ENCODE measurements at places on chromosomes 5 and 9.
A peak's percentile ranks its signal among the peaks of the same experiment; 100 is the strongest.

DNA sequence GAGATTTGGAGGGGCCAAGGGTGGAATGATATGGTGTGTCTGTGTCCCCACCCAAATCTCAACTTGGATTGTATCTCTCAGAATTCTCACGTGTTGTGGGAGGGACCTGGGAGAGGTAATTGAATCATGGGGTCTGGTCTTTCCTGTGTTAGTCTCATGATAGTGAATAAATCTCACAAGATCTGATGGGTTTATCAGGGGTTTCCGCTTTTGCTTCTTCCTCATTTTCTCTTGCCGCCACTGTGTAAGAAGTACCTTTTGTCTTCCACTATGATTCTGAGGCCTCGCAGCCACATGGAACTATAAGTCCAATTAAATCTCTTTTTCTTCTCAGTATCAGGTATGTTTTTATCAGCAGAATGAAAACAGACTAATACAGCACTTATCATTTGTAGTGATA, 29.5 kb upstream of the SPIN1 start:
- DNase-seq: no peak

- DNase-seq: no peak
These were observed 25.3 kb downstream of the PHF2 start for GRCh38 chr9:93601666-93602065.

DNA sequence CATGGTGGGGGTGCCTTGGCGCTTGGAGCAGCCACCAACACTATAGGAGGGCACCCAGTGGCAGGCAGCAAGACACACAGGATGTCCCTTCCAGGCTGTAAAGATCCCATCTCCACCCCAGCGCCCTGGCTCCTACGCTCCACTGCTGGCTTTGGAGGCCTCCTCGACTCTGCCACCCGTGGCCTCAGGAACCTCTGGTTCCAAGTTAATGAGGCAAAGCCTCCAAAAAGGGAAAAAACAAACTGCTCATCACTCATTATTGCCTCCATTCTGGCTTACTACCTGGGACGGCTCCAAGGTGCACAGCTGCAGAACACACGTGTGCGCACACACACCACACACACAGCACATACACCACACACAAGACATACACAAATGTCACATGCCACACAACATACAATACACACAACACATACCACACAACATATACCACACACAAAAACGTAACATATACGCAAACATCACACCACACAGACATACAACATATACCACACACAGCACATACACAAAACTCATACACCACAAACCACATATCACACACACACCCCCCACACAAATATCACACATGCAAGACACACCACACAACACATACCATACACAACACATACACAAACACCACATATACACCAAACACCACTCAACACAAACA, 45.3 kb downstream of the ROR2 start:
- no peak for DNase-seq

- DNase-seq: peak; percentile 26
These were observed 95.2 kb downstream of the MVB12B start for GRCh38 chr9:126421567-126422428.

GRCh38 chr9:70092190-70092589, 48.5 kb downstream of the MAMDC2 start:
- DNase-seq: no peak

GRCh38 chr5:72005671-72006070, 101.6 kb upstream of the MAP1B start:
- no peak for DNase-seq

DNA sequence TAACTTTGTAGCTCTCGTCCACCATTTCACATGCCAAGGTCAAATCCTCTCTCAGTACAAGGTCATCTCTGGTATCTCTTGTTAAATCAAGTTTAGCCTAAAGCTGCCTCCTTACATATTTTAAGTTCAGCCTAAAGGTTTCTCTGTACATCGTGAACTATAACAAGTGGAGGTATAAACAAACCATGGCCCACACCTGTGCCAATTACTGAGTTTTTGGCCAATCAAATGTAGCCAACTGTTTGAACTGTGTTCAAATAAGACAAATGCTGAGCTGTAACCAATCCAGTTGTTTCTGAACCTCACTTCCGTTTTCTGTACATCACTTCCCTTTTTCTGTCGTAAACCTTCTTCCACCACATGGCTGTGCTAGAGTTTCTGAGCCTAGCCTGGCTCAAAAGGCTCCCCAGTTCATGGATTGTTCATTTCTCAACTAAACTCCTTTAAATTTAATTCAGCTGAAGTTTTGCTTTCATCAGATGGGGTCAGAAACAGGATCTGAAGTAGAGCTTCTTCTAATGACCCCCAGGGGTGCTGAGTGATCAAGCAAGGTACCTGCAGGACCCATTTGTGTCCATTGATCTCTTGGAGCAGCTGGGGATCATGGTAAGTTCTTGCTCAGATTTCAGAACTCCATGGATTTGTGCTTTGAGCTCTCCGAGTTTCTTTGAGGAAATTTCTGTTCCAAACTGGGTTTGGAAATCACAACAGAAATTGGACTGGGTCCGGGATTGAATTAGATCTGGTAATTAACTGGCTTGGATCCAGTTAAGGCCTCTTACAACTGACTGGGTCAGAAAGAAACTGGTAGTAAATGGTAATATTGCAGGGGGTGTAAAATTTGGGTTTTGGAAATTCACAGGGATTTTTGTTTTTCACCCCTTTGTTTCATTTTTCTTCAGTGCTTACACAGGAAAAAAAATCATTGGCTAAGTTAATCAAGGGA, 11.0 kb upstream of the NANS start:
- DNase-seq: no peak

GRCh38 chr5:56460681-56461191, 227.6 kb upstream of the ANKRD55 start:
- peak; percentile 49 for DNase-seq

- no peak for DNase-seq
These were observed 223.7 kb upstream of the GRAMD2B start for GRCh38 chr5:126199467-126199866.

GRCh38 chr5:119269061-119269944, 86.5 kb upstream of the TNFAIP8 start:
- DNase-seq: peak; percentile 65

DNA sequence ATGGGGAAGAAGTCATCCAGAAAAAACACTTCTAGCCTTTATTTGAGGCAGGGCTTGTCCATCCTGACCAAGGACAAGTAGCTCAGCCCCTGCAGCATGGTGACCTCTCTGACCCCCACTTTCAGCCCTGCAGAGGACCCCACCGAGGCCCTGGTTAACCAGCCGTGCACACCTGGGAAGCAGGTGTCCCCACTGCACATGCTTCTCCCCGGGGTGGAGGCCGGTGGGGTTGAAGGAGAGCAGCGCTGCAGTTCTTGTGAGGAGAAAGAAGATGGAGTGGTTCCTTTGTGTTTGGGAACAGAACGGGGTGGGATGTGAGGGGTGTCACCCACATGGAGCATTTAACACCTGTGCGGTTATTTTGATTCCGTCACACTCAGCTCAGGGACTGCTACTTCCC, 21.1 kb upstream of the ZBTB34 start:
- DNase-seq: no peak

DNA sequence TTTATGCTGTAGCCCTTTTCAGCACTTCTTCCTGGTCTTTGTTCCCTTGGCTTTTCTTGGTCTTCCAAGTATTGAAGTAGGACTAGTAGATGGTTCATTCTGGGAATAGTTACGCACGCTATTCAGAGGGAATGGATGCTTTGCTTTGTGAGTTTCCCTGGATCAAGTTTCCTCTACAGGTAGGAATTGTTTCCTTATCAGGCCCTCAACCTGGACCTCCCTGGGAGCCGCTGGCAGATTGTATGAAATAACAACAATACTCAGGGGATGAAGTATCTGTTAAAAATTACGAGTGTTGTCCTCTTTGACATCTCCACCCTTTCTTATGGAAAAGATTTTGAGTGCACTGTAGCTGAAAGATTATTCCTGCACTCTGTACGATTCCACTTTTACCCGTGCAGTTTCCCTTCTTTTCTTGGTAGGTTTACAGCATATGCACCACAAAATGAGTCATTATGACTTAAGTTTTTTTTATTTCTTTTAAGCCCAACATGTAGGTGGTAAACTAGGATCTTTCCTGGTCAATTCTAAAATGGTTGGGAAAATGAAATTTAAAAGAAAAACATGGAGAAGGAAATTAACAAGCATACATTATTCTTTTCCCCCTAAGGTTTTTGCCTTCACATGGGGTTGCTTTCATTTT, 57.9 kb downstream of the ARHGAP26 start:
- peak; percentile 40 for DNase-seq

- DNase-seq: no peak
These were observed 176.2 kb downstream of the SEC61B start for GRCh38 chr9:99398241-99398640.

GRCh38 chr5:167720676-167721260, 570.7 kb upstream of the WWC1 start:
- DNase-seq: no peak

DNA sequence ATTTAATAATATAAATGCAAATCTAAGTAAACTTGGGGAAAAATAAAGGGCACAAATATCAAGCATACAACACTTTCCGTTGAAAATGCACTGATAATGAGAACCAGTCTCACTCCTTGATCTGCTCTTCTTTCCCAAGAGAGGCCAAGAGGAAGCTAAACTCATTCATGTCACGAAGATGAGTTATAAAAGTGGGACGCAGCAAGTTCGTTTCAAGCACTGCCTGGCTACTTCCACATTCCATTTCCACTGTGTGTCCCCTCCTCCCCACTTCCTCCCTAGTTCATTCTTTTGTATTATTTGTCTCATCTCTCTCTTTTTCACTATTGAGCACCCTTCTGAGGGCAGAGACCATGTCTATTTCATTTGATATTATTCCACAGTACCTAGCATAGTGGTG, 158.1 kb downstream of the SLC24A2 start:
- no peak for DNase-seq

- no peak for DNase-seq
These were observed 38.7 kb downstream of the G3BP1 start for GRCh38 chr5:151810449-151810848.

- DNase-seq: peak; percentile 25
These were observed 155.5 kb downstream of the PALM2AKAP2 start for GRCh38 chr9:109935406-109936087.

GRCh38 chr5:158701406-158702177, 398.1 kb downstream of the EBF1 start:
- DNase-seq: peak; percentile 66

- no peak for DNase-seq
These were observed 564.8 kb downstream of the ACTL7B start for GRCh38 chr9:108290839-108291585.

DNA sequence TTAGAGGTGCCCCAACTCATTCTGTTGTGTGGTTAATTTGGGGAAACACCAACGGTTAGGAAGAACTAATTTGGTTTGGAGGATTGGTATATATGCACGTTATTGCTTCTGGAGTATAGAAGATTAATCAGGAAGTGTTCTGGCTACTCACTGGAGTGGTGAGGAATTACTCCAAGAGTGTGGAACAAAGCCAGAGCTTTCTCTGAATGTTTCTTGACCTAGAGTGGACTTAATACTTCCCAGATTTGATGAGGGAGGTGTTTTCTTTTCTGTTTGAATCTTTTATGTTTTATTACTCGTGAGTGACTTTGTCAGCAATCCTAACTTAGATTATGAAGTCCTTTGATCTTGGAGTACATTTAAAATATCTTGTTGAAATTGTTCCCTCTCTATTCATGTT, 163.7 kb downstream of the MAN2A1 start:
- peak; percentile 29 for DNase-seq

DNA sequence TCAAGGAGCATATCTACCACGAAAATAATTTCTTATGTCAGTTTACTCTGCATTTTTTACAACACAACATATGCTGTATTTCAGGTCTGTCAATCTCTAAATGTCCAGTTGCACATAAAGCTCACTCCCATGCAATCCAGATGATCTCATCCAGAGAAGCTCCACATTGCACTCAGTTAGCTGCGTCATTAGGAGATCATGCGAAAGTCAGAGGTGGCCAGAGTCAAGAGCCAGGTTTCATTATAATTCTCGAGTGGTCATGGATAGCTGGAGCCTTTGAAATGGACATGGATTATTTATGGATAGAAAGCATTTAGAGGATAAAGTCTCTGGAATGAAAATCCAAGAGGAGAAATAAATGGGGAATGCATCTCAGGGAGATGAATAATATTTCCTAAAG, 232.3 kb downstream of the GAS1 start:
- DNase-seq: peak; percentile 45

DNA sequence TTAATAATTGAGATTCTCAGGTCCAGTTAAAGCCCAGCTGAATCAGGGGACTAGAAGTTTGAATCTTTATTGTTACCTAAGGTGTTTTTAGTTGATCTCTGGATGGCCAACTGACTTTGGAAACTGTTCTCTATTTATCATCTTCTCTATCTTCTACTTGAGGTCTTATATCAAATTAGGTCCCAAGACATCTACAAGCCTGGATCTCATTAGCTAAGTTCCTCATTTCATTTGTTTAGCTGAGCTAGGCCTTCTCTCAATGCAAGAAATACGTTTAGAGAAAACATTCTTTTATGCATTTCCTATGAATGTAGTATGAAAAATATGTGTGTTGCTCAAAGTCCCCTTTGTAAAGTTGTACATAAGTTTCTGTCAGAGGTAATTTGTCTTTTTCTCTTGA, 196.6 kb downstream of the PTTG1 start:
- DNase-seq: no peak

DNA sequence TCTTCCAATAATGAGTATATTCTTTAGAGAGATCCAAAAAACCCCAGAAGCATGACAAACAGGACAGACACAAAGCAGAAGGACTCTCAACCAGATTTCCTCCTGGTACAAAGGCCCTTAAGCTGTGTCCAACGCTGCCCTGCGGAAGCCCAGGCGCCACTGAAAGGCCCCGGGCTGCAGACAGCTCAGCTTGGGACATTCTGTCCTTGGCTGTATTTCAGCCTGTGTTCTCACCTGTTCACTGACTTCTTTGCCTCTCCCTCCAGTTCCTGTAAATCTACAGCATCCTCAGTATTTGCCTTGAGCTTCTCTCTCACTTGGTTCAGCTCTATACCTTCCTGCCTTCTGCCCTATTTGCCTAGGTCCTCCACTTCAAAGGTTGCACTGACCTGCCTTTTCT, 96.5 kb downstream of the SH3TC2 start:
- DNase-seq: no peak

DNA sequence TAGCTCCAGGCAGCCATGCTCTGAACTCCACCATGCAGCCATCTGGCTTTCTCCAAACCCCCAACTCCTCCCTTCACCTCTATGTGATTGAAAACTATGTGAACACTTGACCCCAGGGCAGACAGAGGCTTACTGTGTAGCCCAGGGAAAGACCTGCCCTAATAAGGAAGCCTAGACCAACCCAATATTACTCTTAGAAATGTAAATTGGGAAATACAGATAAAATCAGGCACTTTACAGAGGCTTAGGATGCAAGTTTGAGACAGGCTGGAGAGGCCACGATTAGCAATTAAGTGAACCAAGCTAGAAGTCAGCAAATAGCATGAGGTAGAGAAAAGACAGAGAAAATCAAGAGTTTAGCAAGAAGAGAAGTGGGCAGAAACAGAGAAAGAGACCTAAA, 141.7 kb upstream of the ABCA1 start:
- DNase-seq: no peak

GRCh38 chr5:115333164-115333563, 36.7 kb upstream of the CCDC112 start:
- DNase-seq: no peak

- DNase-seq: peak; percentile 82
These were observed 73.4 kb downstream of the ANGPTL2 start for GRCh38 chr9:127049044-127049443.

- peak; percentile 31 for DNase-seq
These were observed 56.1 kb downstream of the SAXO1 start for GRCh38 chr9:18976709-18977531.

GRCh38 chr5:176319827-176320554, 41.6 kb downstream of the KIAA1191 start:
- DNase-seq: peak; percentile 8
